Mammary epithelial cell (primary cell): ENCODE measurements at places on chromosomes 5 and 9. TPM values are rescaled to one million over a fixed set of nuclear protein-coding genes. Genes with fewer than 3 reads are reported as not detected.

The FOXD4 gene
- 0.67 TPM in 1 of 2 replicates, not detected in the other for total RNA-seq

The PPP2R2B gene
- 2.8 TPM for total RNA-seq

The PCA3 gene
- total RNA-seq = not detected

The PAEP gene
- not detected in 2 replicates for total RNA-seq

The TICAM2 gene
- total RNA-seq = 0.83 TPM

The B4GALT7 gene
- 33.1 and 37.9 TPM in 2 replicates for total RNA-seq

The GHR gene
- 5.5 TPM for total RNA-seq

The TOMM5 gene
- total RNA-seq = 135 TPM in 2 replicates

The PCDHGB1 gene
- total RNA-seq = 1.0 and 1.3 TPM in 2 replicates

The BNC2 gene
- total RNA-seq = 0.09 TPM in 1 of 2 replicates, not detected in the other

The TMEM252 gene
- not detected for total RNA-seq

The C9orf50 gene
- not detected in 2 replicates for total RNA-seq

The HCN1 gene
- not detected for total RNA-seq

The OXCT1 gene
- 36.4 and 42.6 TPM in 2 replicates for total RNA-seq

The OMD gene
- not detected in 2 replicates for total RNA-seq

The SPINK13 gene
- not detected in 2 replicates for total RNA-seq

The SUSD3 gene
- total RNA-seq = not detected in 2 replicates

The CCDC183 gene
- not detected for total RNA-seq

The PRELID2 gene
- 6.9 and 12.1 TPM in 2 replicates for total RNA-seq

The PCDHGA6 gene
- total RNA-seq = 2.2 and 2.5 TPM in 2 replicates

The F2RL1 gene
- 93.5 TPM for total RNA-seq

The TSSK1B gene
- 1.1 and 1.4 TPM in 2 replicates for total RNA-seq

The DMRT3 gene
- not detected for total RNA-seq

The ZNF658 gene
- 13.5 TPM for total RNA-seq
